SJCRH30 (cell line): ENCODE measurements at places on chromosomes 11 and 22. TPM values are rescaled to one million over a fixed set of nuclear protein-coding genes. Genes with fewer than 3 reads are reported as not detected.

GRCh38 chr11:23201936-23202522 lies 341.8 kb upstream of the CCDC179 start:
- no peak for DNase-seq

- DNase-seq, result no peak
These were observed 34.6 kb downstream of the OTOG start for GRCh38 chr11:17581732-17582053.

The C11orf91 gene
- 0.15 TPM in 1 of 2 replicates, not detected in the other for total RNA-seq

DNA sequence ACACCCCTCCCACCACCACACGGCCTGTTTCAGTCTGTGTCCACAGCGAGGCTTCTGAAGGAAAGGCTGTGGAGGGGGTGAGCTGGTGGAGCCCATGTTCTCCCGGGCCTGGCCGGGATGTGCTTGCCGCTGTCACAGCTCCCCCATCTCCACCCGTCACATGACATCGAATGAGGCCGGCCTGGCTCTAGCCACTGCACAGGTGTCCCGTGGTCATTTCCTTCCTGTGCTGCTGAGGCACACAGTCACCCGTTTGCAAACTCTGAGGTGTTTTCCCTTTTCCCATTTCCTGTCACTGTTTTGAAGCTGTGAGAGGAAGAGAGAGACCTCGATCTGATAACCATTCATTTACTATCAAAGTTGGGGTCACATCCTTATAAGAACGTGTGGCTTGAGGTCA lies 55.7 kb upstream of the CLDN5 start:
- peak; percentile 22 for DNase-seq

DNA sequence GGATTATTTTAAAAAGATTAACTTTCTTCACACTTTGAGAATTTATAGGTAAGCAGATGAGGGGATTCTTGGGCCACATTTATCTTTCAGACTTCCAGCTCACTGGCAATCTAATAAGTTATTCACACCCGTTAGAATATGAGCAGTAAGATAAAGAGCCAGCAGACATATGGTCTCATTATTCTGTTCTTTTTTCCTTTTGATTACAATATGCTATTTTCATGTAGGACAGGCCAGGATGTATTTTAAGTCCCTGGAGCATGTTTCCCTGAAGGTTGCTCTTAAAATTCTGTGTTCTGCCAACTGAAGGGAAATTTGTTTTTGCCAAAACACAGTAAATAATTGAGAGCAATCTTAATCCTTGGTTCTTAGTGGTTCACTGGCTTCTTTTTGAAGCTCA lies 22.2 kb downstream of the PDHX start:
- no peak for DNase-seq

DNA sequence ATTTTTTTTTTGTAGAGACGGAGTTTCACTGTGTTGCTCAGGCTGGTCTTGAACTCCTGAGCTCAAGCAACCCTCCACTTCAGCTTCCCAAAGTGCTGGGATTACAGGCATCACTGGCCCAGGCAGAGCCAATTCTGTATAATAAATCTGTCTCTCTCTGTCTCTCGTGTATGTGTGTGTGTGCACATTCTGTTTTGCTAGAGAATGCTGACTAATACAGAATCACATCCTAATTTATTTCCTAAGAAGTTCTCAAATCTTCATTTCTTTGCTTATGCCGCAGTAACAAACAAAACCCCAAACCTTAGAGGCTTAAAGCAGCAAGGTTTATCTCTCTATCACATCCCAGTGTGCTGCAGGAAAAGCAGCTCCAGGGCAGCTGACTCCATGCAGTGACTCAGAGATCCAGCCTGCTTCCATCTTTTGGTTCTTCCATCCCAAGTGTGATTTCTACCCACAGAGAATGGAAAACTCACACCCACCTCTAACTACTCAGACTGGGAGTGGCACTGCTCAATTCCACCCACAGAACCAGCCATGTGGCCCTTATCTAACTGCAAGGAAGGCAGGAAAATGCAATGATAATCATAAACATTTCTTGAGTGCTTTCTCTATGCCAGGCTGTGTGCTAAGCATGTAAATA lies 35.1 kb upstream of the LRRC10B start:
- no peak for DNase-seq

DNA sequence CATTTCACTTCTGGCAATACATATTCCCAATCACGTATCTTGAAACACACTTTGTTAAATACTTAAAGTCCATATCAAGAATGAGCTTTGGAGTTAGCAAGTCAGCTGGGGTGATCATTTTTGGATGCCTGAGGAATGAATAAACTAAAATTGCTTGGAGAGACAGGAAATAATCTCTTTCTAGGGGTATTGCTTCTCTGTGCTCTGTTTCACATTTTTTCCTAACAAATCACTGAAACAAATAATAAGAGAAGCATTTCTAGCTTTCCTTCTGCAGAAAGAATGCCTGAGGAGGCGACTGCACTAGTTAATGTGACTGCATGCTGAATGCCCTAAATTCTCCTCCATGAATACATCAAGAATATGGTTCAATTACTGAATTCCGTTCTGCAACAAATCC lies 541.4 kb upstream of the CCDC90B start:
- no peak for DNase-seq

DNA sequence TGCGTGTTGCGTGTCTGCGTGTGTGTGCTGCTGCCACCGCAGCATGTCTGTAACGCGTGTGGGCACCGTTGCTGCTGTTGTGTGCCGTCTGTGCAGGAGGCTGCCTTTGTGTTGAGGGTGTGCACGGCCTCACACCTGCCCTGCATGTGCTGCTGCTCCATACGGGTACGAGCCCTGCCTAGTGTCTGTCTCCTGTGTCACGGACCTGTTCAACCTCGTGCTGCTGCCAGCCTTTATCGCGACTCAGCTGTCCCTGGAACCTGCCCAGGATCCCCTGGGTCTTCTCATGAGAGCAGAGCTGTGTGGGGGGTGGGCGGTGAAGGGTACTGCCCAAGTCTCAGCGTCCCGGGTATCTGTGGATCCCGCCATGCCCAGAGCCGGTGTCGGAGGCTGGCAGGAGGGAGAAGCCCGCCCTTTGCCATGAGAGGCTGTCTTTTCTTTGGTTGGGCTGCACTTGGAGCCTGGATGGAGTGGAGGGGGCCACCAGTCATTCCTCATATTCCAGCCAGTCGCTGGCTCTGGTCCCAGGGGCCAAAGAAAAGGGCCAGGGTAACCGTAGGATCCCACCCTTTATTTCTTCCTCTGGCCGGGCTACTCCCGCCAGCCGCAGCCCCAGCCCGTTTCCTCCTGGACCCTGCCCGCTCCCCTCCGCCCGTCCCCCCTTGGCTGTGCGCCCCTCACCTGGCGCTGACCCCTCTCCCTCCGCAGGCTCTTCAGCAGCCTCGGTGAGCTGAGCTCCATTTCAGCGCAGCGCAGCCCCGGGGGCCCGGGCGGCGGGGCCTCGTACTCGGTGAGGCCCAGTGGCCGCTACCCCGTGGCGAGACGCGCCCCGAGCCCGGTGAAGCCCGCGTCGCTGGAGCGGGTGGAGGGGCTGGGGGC lies 7.8 kb upstream of the ACR start:
- peak; percentile 2 for DNase-seq

The RFPL3 gene
- not detected in 2 replicates for total RNA-seq

GRCh38 chr11:64340671-64341335 lies 799 bp downstream of the CCDC88B start:
- DNase-seq, result no peak

The PHF21B gene
- 2.9 and 5.8 TPM in 2 replicates for total RNA-seq
